Activated T-helper 17 cell treated with anti-CD3 and anti-CD28 coated beads, Interleukin-2, amount 50 U/mL, for 72 hours (primary cell): ENCODE measurements at places on chromosomes 6 and 20. TPM values are rescaled to one million over a fixed set of nuclear protein-coding genes. Genes with fewer than 3 reads are reported as not detected.
A peak's percentile ranks its signal among the peaks of the same experiment; 100 is the strongest.

DNA sequence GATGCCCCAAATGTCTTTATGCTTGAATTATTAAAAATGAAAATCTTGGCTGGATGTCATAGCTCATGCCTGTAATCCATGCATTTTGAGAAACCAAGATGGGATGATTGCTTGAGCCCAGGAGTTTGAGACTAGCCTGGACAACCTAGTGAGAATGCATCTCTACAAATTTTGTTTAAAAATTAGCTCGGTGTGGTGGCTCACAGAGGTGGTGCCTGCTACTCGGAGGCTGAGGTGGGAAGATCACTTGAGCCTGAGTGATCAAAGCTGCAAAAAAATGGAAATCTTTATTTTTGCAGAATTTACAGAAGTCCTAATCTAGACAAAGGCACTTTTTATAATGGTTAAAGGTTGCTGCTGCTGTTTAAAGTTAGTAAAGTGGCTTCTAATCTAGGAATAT is 20.0 kb upstream of the COL19A1 start:
- H3K4me1 ChIP-seq = no peaks in the 10 kb centered on the region
- H3K4me3 ChIP-seq = no peak overlapping the region
- no peak for ATAC-seq
- no peak overlapping the region for H3K27ac ChIP-seq
- H3K36me3 ChIP-seq = no peaks in the 10 kb centered on the region

- no peak overlapping the region for H3K4me3 ChIP-seq
- H3K4me1 ChIP-seq = peaks cover 5% of the 10 kb centered on the region
- H3K27ac ChIP-seq = no peak overlapping the region
- peaks cover 14% of the 10 kb centered on the region for H3K27me3 ChIP-seq
- H3K36me3 ChIP-seq = no peaks in the 10 kb centered on the region
These were observed 48.4 kb upstream of the CDYL start for GRCh38 chr6:4727671-4728435.

DNA sequence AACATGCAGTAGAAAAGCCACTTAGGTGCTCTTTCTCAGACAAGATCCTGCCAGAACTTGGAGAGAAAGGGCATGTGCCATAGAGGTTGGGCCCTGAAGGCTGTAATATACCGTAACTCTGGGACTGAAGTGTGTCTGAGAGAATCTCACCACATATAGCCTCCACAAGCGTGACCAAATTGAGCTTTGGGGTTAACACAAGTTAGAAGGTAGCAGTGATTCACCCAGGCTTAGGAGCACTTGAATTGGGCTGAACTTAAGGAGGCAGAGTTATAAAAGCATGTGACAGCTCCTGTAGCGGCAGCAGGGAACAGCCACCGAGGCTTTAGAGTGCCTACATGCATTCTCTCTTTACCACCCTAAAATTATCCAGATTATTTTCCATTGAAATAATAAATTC is 361.6 kb downstream of the PHF3 start:
- H3K27ac ChIP-seq = no peak overlapping the region
- H3K4me1 ChIP-seq = no peaks in the 10 kb centered on the region
- H3K36me3 ChIP-seq = no peaks in the 10 kb centered on the region
- H3K27me3 ChIP-seq = no peaks in the 10 kb centered on the region

- ATAC-seq = no peak
- H3K27ac ChIP-seq = peak overlapping the region; percentile 92
- no peaks in the 10 kb centered on the region for H3K36me3 ChIP-seq
- H3K27me3 ChIP-seq = no peaks in the 10 kb centered on the region
- peaks cover 23% of the 10 kb centered on the region for H3K4me1 ChIP-seq
- H3K4me3 ChIP-seq = peak overlapping the region; percentile 88
These were observed 13.4 kb downstream of the NDRG3 start for GRCh38 chr20:36732456-36732855.

GRCh38 chr6:19812512-19813119 is 24.6 kb upstream of the ID4 start:
- H3K27ac ChIP-seq = no peak overlapping the region
- H3K27me3 ChIP-seq = peaks cover 8% of the 10 kb centered on the region
- no peak overlapping the region for H3K4me3 ChIP-seq
- no peaks in the 10 kb centered on the region for H3K4me1 ChIP-seq

- ATAC-seq = no peak
- no peak overlapping the region for H3K4me3 ChIP-seq
- no peak overlapping the region for H3K27ac ChIP-seq
- no peaks in the 10 kb centered on the region for H3K36me3 ChIP-seq
- H3K4me1 ChIP-seq = no peaks in the 10 kb centered on the region
These were observed 154.8 kb downstream of the PTPRK start for GRCh38 chr6:128365520-128366160.

- H3K27me3 ChIP-seq = no peaks in the 10 kb centered on the region
- peaks cover 14% of the 10 kb centered on the region for H3K4me1 ChIP-seq
- peak; percentile 93 for ATAC-seq
- peak overlapping the region; percentile 96 for H3K27ac ChIP-seq
- H3K4me3 ChIP-seq = peak overlapping the region; percentile 78
These were observed 121.9 kb downstream of the MTHFD1L start for GRCh38 chr6:150987371-150987828.

DNA sequence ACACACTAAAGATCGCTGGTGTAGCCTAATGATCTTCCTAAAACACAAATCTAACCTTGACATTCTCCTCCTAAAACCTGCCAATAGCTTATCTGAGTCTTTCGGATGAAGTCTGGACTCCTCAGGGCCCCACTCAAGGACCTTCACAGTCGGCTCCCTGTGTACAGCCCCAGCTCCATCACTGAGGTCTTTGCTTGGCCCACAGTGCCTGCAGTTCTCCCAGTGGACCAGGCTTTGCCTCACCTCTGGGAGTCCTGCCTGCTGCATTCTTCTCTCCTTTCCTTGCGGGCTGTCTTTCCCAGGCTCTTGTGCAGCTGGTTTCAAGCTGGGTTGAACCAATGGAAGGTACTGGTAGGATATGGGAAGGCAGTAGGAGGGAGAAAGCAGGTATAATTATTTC is 122.6 kb upstream of the FERMT1 start:
- no peaks in the 10 kb centered on the region for H3K36me3 ChIP-seq
- H3K27ac ChIP-seq = no peak overlapping the region
- ATAC-seq = no peak
- no peaks in the 10 kb centered on the region for H3K4me1 ChIP-seq
- H3K4me3 ChIP-seq = no peak overlapping the region

- H3K36me3 ChIP-seq = no peaks in the 10 kb centered on the region
- no peak overlapping the region for H3K27ac ChIP-seq
- H3K4me1 ChIP-seq = no peaks in the 10 kb centered on the region
- peaks cover 5% of the 10 kb centered on the region for H3K27me3 ChIP-seq
These were observed 13.5 kb downstream of the HAO1 start for GRCh38 chr20:7926767-7927166.

- no peaks in the 10 kb centered on the region for H3K4me1 ChIP-seq
- no peaks in the 10 kb centered on the region for H3K27me3 ChIP-seq
- peaks cover 4% of the 10 kb centered on the region for H3K36me3 ChIP-seq
- no peak overlapping the region for H3K4me3 ChIP-seq
These were observed 286.1 kb upstream of the PLCB4 start for GRCh38 chr20:8782804-8783203.

- ATAC-seq = no peak
- H3K4me3 ChIP-seq = no peak overlapping the region
- no peaks in the 10 kb centered on the region for H3K36me3 ChIP-seq
These were observed 52.5 kb downstream of the EDN1 start for GRCh38 chr6:12342664-12343063.

GRCh38 chr20:60233018-60233630 is 274.9 kb downstream of the CDH26 start:
- no peak overlapping the region for H3K27ac ChIP-seq
- H3K27me3 ChIP-seq = peaks cover 3% of the 10 kb centered on the region
- H3K4me3 ChIP-seq = no peak overlapping the region
- no peak for ATAC-seq
- no peaks in the 10 kb centered on the region for H3K4me1 ChIP-seq
- no peaks in the 10 kb centered on the region for H3K36me3 ChIP-seq

- H3K27me3 ChIP-seq = no peaks in the 10 kb centered on the region
- no peak for ATAC-seq
- H3K4me3 ChIP-seq = no peak overlapping the region
- no peaks in the 10 kb centered on the region for H3K36me3 ChIP-seq
- H3K4me1 ChIP-seq = no peaks in the 10 kb centered on the region
These were observed 10.4 kb upstream of the FRMD1 start for GRCh38 chr6:168089186-168090063.

DNA sequence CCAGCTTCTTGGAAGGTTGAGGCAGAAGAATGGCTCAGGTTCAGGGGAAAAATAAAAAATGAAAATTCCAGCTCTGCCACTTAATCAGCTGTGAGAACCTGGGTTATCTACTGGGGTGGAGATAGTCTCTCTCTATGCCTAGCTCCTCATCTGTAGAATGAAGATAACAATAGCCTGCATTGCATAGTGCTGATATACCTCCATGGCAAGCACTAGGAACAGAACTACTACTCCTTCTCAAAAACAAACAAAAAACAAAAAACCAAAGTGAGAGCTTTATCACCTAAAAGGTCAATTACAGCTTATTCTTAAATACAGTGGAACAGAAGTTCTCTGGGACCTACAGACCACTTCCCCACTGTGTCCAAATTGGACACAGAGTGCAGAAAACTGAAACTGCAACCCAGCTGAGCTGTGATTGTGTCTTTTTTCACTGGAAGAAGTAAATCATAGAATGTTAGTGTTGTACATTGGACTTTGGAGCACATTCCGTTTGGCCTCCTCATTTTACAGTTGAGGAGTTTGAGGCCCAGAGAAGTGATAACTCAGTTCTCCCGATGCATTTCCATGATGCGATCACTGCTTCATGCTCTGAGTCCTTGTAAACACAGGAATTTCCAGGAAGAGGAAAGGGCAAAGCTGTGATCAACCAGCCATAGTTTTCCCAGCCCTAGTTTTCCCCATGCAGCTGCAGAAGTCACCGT is 23.3 kb downstream of the MTFR2 start:
- peak overlapping the region; percentile 61 for H3K4me3 ChIP-seq
- no peaks in the 10 kb centered on the region for H3K27me3 ChIP-seq
- ATAC-seq = peak; percentile 19
- peak overlapping the region; percentile 39 for H3K27ac ChIP-seq
- peaks cover 6% of the 10 kb centered on the region for H3K4me1 ChIP-seq

DNA sequence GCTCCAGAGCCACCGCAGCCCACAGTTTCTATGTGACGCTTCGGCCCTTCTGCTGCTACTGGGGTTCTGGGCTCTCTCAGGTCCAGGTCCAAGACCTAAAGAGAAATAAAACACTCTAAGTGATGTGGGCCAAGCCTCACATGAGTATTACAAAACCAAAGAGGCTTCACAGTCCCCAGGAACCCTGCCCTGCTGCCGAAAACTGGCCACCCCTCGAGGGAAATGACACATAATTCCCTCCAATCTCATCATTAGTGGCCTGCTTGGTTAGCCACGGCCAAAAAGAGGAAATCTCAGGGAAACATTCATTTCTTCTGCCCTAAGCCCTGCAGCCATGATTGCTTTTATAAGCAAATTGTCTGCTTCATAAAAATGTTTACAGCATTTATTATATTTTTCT is 32.5 kb downstream of the DLL1 start:
- no peaks in the 10 kb centered on the region for H3K4me1 ChIP-seq
- no peaks in the 10 kb centered on the region for H3K36me3 ChIP-seq
- H3K4me3 ChIP-seq = no peak overlapping the region
- no peak overlapping the region for H3K27ac ChIP-seq
- no peak for ATAC-seq
- H3K27me3 ChIP-seq = peaks cover 4% of the 10 kb centered on the region

DNA sequence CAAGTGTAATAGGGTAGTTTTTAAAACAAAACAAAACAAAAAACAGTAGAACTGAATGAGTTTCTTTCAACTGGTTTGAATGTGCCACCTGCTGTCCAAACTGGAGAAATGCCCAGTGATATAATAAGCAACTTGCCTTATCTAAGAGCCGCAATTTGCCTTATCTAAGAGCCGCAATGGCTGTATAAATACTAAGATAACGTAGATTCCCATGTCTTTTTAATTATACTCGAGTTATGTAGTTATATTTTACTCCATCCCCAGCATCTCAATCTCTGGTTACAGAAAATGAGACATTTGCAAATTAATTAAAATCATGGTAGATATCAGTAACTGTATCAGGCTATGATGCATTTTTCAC is 67.2 kb downstream of the RPP40 start:
- H3K36me3 ChIP-seq = peaks cover 44% of the 10 kb centered on the region
- peaks cover 41% of the 10 kb centered on the region for H3K4me1 ChIP-seq
- ATAC-seq = no peak
- H3K27me3 ChIP-seq = no peaks in the 10 kb centered on the region

GRCh38 chr6:7071405-7071804 is 36.4 kb upstream of the RREB1 start:
- no peak overlapping the region for H3K27ac ChIP-seq
- H3K4me1 ChIP-seq = peaks cover 5% of the 10 kb centered on the region
- no peak for ATAC-seq

DNA sequence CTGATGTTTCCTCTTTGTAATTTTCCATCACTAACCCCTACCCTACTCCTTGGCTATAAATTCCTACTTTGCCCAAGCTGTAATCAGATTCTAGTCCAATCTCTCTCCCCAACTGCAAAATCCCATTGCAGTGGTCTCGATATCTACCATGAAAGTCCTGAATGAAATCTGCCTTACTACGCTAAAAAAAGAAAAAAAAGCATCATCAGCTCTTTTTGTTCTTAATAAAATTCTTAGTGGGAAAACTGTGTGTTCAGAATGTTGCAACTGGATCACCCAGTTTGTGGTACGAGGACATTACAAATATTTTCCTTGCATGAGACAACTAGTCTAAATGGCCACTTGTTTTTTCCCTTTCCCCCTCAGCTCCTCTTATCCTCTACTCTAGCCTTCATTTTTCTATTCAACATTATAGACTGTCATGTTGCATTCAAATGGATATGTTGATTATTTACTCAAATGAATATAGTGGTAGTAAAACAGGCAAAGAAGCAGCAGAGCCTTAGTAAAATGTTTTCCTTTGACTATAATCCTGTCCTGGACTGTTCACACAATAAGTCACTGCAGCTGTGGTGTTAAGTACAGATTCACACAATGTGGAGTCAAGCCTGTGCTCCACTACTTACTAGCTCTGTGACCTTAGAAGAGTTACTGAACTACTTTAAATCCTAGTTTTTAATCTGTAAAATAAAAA is 527.1 kb upstream of the MARCKS start:
- no peaks in the 10 kb centered on the region for H3K36me3 ChIP-seq
- H3K27me3 ChIP-seq = no peaks in the 10 kb centered on the region
- H3K27ac ChIP-seq = no peak overlapping the region

DNA sequence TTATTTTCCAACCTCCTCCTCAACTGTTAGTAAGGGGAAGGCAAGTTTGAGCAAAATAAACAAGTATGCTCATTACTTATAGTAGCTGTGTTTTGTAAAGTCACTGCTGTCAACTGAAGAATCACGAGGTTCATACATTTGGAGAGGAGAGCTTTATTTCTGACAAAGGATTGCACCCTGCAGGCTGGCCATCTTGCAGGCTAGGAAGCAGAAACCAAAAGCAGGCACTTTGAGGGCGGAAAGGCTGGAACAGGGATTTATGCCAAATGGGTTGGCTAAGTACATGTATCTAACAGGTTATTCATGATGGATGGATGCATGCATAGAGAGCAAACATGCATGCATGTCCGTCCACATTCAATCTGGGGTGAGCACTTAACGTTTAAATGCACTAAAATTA is 46.7 kb downstream of the PSMB1 start:
- peaks cover 33% of the 10 kb centered on the region for H3K27me3 ChIP-seq
- no peak overlapping the region for H3K27ac ChIP-seq
- H3K4me1 ChIP-seq = no peaks in the 10 kb centered on the region
- no peak for ATAC-seq

- peak within 1 kb of the TSS; percentile 77 for H3K4me3 ChIP-seq
- H3K27me3 ChIP-seq = peaks cover 8% of the 10 kb centered on the region
- peak within 1 kb of the TSS; percentile 73 for H3K27ac ChIP-seq
- H3K36me3 ChIP-seq = no peaks in the 10 kb centered on the region
- H3K4me1 ChIP-seq = no peaks in the 10 kb centered on the region
These were observed at the start of gene SERPINB6 for GRCh38 chr6:2971420-2972218. Gene SERPINB6 (minus strand): TSS chr6:2971567. CDS start chr6:2959332, 12,235 bp downstream.

The SLCO4A1 gene
- 53.6 TPM for total RNA-seq

The DOK5 gene
- 0.32 TPM for total RNA-seq

The ID4 gene
- not detected for total RNA-seq

The C6orf163 gene
- 1.5 TPM for total RNA-seq

The SIRPD gene
- not detected for total RNA-seq

The MOG gene
- total RNA-seq = not detected

The TFAP2D gene
- total RNA-seq = not detected

The BYSL gene
- total RNA-seq = 23.3 TPM

The APCDD1L gene
- not detected for total RNA-seq
